COR-L47 (cell line): ENCODE measurements at places on chromosomes 3 and 15.

DNA sequence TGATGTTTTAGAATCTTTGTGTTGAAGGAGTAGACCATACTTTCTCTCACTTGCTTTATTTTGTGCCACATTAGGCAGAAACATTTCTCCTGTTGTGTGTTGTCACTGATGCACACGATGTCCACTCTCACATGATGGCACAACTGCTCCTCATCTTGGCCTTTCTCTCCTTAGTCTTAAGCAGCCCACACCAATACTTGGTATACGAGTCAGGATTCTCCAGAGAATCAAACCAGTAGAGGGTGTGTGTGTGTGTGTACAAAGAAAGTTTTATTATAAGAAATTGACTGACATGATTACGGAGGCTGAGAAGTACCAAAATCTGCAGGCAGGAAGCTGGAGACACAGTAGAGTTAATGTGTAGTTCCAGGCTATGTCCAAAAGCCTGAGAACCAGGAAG, 187.1 kb downstream of the ALCAM start:
- no peak for DNase-seq

DNA sequence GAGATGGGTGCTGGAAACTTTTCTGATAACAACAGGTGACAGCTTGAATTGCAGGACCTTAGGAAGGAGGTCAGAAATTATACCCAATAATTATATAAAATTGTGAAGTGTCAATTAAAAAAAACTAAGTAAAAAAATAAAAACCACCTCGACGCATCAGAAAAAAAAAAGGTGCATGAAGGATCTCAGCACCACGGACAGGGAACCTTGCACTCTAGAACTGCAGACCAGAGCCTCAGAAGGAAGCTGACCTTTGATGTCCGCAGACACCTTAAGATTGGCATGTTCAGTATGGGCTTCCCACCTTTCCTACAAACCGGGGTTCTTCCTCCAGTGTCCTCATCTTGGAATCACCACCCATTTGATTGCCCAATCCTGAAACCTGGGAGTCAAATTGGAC, 60.9 kb downstream of the SCN10A start:
- DNase-seq = no peak

GRCh38 chr15:50166216-50166615, 15.8 kb upstream of the SLC27A2 start:
- DNase-seq = no peak

DNA sequence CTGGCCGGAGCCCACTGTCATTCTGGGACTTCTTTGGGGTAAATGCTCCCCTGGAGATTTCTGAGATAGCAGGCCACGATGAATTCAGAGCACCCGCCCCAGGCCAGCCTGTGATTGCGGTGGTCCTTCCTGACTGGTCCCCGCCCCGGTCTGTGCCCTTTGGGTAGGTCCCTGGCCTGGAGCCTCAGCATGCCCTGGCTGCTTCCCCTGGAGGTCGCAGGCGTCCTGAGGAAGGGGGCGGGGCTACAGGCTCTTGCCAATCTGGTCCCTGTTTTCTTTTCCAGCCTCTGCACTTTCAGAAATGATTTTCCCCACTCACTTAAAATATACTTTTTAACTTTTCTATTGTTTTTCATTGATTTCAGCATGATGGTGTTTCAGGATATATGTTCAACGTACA, 250.2 kb upstream of the ATP10A start:
- no peak for DNase-seq

DNA sequence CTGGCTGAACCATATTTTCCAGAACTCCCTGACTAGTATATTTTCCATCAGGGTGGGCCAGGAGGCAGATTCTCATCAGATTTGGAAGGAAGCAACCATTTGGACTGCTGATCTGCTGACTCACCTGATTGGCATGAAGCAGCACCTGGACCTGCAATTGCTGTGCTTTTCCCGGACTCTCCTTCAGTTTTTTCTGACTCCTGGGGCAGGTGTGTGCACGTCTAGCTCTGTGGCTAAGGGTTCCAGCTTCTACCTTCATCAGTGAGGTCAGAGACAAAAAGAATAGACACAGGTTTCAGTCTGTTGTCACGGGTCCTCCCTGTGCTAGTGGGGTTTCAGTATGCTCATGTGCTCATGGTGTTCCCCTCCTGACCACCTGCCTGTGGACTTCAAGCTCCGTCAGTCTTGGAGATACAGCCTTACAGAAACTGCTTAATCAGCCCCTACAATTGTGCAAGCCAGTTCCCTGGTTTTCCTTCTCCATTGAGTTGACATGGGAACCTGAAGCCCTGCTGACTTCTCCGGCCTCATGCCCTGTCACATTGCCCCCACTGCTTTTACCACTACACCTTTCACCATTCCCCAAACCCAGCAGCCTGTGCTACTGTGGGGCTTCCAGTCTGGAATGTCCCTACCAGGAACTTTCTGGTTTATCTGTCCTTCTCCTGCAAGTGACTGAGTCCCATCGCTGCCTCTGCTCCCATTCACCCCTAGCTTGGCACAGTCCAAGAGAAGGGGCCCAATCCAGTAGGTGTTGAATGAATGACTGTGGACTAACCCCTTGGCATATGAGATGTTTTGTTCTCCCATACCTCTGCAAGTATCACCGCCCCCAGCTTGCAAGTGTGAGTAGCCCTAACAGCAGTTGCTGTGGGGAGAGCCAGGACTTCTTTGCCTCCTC, 31.7 kb downstream of the HMCES start:
- no peak for DNase-seq

GRCh38 chr3:55511895-55512570, 24.9 kb upstream of the WNT5A start:
- DNase-seq = no peak

GRCh38 chr3:82927309-82928253, 1166.1 kb upstream of the GBE1 start:
- no peak for DNase-seq
